ENCODE measurements at places on chromosomes 4 and X.

- no peak for DNase-seq
These were observed 16.1 kb upstream of the ATP8A1 start for GRCh38 chr4:42673082-42673425.

DNA sequence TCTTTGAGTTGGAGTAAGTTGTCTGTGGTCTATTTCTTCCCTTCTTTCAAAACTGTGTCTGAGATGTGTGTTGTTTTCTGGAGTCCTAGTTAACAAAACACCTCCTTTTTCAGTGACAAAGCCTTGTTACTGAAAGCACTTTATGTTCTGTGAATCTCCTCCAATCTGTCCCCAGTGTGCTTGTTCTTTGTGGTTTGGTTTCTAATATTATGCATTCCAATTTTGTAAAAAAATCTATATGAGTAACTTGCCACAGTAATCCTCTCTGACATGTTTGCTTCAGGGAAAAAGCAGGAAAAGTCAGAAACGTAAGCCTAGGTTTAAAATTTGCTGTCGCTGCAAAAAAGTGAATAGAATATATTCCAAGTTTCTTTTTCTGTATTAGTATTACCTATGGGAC lies 12.4 kb downstream of the PRRG1 start:
- no peak for DNase-seq

DNA sequence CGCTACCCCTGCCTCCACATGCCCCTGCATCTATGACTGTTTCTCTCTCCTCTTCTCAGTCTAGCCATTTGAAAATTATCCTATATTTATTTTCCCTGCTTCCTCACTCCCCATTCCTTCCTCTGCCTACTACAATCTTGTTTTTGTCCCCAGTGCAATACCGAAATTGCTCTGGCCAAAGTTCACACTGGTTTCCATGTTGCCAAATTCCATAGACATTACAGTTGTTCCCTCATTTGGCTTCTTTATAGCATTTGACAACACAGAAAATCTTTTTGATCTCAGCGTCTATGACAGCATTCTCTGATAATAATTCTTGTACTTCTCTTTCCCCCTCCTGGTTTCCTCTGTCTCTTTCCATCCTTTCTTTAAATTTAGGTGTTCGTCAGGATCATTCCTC lies 99.4 kb downstream of the GPR82 start:
- DNase-seq, result no peak

GRCh38 chr4:4719436-4719835 lies 140.0 kb upstream of the MSX1 start:
- DNase-seq, result no peak

DNA sequence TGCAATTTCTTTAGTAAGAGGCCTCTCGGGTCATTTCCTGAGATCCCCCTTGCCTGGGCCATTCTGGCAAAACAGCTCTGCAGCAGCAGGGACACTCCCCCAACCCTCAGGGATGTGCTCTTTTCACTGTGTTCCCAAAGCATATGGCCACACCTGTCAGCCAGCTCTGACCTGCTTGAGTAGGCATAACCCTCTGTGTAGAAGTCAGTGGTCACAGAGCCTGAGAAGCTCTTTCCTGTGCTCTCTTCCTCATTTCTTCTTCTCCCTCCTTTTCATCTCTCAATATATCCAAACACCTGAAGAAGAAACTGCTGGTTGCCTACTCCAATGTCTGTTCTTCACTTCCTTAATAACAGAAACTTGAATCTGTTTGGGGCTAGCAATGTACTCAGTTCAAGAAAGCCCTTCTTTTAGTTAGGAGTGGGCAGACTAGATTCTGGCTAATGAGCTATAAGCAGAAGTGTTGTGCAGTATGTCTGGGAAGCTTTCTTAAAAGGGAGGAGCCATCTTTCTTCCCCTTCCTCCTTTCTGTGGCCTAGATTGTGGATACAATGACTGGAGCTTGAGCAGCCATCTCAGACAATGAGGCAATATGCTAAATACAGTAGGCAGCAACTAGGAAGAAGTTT lies 73.3 kb downstream of the PRPS1 start:
- DNase-seq, result no peak

DNA sequence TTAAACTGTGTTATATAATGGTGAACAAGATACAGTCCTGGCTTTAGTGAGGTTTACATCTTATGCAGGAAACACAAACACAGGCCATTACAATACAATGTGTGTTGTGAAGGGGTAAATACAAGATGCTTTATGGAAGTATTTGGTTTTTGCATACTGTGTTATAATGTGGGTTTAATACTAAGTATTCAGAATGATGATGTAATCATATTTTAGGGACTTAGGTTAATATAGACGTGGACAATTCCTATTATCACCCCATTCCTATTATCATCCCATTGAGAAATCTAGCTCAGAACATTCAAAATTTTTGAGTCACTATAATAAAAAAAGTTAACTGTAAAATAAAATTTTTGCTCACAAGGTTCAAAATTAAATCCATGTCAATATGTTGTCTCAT lies 24.1 kb downstream of the MMAA start:
- DNase-seq, result no peak

- no peak for DNase-seq
These were observed 61.6 kb upstream of the TEX13A start for GRCh38 chrX:105282077-105282476.

- DNase-seq, result no peak
These were observed 46.4 kb downstream of the TBC1D14 start for GRCh38 chr4:6956087-6956433.

DNA sequence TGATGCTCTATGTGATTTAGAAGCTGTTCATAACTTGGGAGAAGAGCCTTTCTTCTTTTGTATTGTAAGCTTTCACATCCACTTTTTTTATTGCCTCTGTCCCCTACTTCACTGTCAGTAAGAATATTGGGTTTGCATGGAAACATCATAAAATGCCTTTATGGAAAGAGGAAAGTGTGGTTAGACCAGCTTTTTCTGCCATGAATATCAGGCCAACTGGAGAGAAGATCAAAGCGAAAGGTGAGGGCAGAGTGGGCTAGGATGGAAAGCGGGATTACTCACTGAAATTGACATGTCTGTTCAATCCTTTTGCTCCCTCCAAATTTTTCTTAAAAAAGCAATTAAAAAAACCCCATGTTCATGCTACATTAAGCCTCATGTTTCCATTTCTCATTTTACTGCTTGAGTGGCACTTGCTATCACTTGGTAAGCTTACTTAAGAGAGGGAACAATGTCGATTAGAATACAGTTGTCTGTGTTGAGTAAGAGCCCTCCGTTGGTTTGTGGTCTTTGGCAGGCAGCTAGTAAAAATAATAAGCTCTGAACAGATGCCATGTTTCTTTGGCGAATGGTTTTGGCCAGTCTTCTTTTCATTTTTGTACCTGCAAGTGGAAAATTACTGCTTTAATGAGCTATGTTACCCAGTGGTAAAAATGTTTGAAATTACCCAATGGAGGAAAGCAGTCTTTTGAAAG lies 35.9 kb downstream of the SUPT20HL1 start:
- DNase-seq, result no peak

- DNase-seq, result no peak
These were observed 3.4 kb upstream of the ITGB1BP2 start for GRCh38 chrX:71298119-71298518.

DNA sequence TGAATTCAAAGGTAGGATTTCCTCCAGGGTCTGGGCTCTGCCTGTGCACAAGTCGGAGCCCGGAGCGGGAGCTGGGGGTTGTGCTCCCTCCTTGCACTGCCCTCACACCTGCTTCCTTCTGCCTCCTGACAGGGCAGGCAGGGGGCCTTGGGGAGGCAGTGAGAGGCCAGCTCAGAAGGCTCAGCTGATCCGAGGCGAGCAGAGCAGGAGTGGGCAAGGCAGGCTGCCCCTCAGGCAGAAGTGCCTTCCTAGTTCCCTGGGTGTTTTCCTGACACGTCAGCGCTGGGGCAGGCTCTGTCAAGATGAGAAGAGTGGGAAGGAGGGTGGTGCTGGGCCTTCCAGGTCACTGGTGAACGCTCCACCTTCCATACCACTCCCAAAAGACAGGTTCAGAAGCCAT lies 5.5 kb upstream of the IRAK1 start:
- no peak for DNase-seq

DNA sequence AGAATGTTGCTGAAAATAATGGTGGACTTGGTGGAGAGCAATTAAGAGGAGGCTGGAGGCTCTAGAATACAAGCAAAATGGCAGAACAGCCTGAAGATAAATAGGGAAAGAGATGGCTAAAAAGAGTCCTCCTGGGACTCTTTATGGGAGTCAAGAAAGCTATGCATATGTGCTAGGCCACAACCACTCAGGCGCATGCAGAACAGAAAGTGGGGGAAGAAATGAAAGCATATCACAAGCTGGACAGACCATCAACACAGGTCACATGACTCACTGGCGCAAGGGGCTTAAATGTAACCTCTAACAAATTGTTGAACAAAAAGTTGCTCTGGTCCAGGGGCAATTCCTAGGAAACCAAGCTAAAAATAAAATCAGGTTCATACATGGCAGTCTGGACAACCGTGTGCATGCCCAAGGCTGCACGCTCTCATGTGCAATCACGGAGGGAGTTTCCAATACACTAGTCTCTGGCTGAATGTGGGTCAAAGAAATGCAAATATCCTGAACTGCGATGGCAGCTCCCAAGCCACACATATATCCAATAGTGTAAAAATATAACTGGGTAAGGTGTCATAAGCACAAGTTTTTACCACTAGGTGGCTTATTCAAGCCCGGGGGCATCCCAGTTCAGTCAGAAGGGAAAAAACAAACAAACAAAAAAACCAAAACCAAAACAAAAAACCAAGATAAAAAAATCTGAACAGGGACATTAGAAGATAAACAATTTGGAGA lies 45.4 kb downstream of the ZNF711 start:
- no peak for DNase-seq

DNA sequence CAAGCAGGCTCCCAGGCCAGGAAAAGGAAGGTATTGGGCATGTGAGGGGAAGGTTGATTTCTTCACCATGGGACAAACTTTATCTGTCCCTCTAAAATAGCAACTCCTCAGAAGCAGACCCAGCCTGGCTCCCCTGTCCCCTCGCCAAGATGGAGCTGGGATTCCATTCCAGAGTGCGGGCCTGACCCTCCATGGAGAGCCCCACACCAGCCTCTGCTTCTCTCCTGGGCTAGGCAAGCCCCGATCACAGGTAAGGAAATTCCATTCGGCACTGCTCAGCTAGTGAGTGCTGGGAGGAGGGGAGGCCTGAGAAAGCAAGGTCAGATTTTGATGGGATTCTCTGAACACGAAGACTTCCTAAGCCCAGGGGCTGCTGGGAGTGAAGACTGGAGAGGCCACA lies 98.4 kb downstream of the EFNB1 start:
- no peak for DNase-seq

DNA sequence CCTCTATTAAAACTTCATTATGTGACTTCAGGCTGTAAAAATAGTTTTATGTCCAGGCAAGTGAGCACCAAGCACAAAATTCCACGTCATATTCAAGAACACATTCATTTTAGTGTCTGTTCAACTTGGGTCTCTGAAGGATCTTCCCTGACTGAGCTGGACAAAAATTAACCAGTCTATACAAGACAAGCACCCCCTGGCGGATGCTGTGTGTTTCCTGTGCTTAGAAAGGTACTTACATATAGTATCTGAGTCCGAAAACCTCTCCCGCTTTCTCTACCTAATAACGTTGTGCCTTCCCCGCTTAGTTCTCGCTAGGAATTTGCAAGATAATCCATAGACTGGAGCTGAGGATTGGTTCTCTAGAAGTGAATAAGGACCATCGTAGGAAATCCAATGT lies 2214.5 kb upstream of the TENM3 start:
- no peak for DNase-seq

DNA sequence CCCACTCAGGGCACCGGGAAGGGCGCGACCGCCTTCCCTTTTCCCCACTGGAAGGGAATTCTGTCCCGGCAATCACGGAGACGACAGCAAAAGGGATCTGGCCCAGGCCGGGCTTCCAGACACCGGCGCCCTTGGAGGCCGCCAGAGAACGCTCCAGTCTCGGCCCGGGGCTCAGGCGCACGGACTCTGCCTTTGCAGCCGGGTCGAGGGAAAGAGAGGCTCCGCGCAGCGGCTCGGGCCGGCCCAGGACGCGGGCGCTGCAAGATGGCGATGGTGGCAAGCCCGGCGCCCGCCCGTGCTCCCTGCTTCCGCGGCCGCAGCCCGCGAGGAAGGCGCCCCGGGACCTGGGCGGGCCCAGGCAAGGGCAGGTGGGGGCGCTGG lies 1.1 kb downstream of the CTBP1 start:
- DNase-seq, result peak; percentile 53

- DNase-seq, result no peak
These were observed 41.3 kb upstream of the UGT2B4 start for GRCh38 chr4:69536980-69537379.

DNA sequence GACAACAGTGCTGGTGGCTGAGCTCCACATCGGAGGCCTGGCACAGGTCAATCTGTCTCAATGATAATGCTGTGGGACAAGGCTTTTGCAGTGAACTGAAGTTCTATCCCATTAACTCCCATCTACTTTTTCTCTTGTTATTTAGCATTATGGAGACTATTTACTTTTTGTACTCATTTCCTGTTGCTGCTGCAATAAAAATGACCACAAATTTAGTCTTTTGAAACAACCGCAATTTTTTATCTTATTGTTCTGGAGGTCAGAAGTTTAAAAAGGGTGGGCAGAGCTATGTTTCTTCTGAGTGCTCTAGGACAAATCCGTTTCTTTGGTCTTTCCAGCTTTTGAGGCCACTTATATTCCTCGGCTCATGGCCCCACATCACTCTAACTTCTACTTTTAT lies 111.0 kb upstream of the PITX2 start:
- no peak for DNase-seq

DNA sequence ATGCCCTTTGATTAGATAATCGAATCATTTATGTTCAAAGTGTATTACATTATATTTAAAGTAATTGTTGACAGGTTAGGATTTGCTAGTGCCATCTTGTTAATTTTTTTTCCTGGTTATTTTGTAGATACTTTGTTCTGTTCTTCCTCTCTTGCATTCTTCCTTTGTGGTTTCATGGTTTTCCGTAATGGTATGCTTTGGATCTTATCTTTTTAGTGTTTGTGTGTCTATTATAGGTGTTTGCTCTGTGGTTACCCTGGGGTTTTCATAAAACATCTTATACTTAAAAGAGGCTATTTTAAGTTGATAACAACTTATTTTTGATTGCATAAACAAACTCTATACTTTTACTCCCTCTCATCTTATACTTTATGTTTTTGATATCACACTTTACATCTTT lies 108.2 kb upstream of the SRD5A3 start:
- no peak for DNase-seq
